Left ventricle myocardium inferior (tissue), 1 donor: ENCODE measurements at places on chromosomes 3 and 15. TPM values are rescaled to one million over a fixed set of nuclear protein-coding genes. Genes with fewer than 3 reads are reported as not detected.

The DUOXA1 gene
- total RNA-seq, result 0.30 TPM

The EHD4 gene
- 46.4 TPM for total RNA-seq

The AP3B2 gene
- 0.80 TPM for total RNA-seq

The ECE2 gene
- total RNA-seq, result not detected

The PTH1R gene
- 6.4 TPM for total RNA-seq

The HOMER2 gene
- total RNA-seq, result 48.5 TPM

GRCh38 chr15:96320703-96321638, 9.5 kb upstream of the NR2F2 start:
- peaks cover 35% of the 10 kb centered on the region for H3K4me1 ChIP-seq
- no peaks in the 10 kb centered on the region for H3K36me3 ChIP-seq
- peak overlapping the region; percentile 88 for H3K4me3 ChIP-seq
- H3K27ac ChIP-seq, result peak overlapping the region; percentile 96
- peaks cover 99% of the 10 kb centered on the region for H3K27me3 ChIP-seq

DNA sequence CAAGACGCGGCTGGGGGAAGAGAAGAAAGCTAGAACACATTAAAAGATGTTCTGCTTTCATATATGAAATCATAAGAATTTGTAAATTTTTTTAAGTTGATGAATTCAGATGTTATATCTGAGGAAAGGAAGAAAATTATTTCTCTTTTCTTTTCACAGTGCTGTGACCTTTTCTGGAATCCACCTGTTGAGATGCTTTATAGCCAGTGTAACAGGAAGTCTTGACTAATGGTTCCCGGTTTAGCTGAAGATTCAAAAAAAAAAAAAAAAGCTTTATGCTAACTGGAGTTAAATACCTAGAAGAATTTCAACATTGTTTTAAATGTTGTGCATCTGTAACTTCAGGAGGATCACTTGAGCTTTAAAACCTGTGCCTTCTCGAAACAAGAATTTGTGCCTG, 9.9 kb downstream of the GTPBP8 start:
- H3K27ac ChIP-seq, result no peak overlapping the region
- H3K4me3 ChIP-seq, result no peak overlapping the region
- peaks cover 77% of the 10 kb centered on the region for H3K36me3 ChIP-seq
- H3K27me3 ChIP-seq, result no peaks in the 10 kb centered on the region
- no peak for DNase-seq

- DNase-seq, result no peak
- H3K4me3 ChIP-seq, result no peak overlapping the region
- peaks cover 97% of the 10 kb centered on the region for H3K4me1 ChIP-seq
- H3K27me3 ChIP-seq, result no peaks in the 10 kb centered on the region
Observed at GRCh38 chr3:127717357-127718244, 44.8 kb downstream of the ABTB1 start.

DNA sequence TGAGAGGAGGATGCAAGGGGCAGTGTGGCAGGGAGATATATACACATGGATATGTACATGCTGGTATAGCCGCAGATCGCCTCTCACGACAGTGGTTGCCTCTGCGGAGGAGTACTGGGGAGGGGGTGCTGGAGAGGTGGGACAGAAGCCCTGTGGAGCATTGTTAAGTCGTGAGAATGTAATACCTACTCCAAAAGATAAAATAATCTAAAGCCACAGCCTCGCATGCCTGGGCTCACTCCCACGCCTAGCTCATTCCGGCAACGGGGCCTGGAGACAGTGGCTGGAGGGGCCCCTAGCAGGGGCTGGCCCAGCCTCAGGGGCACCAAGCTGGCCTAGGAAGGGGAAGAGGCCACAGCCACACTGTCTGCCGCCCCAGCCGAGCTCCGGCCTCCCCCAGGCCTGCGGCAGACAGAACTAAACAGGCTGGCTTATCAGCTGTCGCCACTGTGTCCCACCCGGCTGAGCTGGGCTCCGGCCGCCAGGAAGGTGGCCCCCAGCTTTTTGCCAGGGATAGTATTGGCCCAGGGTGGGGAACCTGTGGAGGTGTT, 65.1 kb upstream of the LCTL start:
- no peak overlapping the region for H3K4me3 ChIP-seq
- H3K4me1 ChIP-seq, result peaks cover 16% of the 10 kb centered on the region
- no peak for DNase-seq
- no peaks in the 10 kb centered on the region for H3K36me3 ChIP-seq

- no peaks in the 10 kb centered on the region for H3K27me3 ChIP-seq
- H3K27ac ChIP-seq, result no peak overlapping the region
- H3K36me3 ChIP-seq, result no peaks in the 10 kb centered on the region
- H3K4me1 ChIP-seq, result no peaks in the 10 kb centered on the region
- no peak overlapping the region for H3K4me3 ChIP-seq
- no peak for DNase-seq
Observed at GRCh38 chr15:97561529-97561928, 399.0 kb upstream of the ARRDC4 start.

DNA sequence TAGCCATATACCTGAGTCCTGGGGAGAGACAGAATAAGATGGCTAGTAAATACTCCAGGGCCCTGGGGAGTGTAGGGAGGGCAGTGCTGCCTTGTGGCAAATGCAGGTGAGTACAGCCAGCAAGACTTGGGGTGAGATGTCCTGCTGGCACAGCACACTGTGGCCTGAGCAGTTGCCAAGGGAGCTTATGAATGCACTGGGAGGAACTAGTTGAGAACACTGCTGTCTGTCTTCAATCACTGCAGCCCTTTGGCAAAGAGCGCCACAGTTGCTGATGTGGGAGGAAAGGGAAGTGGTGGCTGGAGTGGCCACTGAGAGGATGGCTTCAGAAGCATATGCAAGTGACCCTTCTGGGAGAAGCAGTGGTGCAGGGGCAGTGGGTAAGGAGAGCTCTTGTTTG, 264.6 kb downstream of the RORA start:
- H3K4me3 ChIP-seq, result no peak overlapping the region
- H3K27me3 ChIP-seq, result no peaks in the 10 kb centered on the region
- peaks cover 22% of the 10 kb centered on the region for H3K4me1 ChIP-seq
- no peaks in the 10 kb centered on the region for H3K36me3 ChIP-seq
- no peak for DNase-seq

DNA sequence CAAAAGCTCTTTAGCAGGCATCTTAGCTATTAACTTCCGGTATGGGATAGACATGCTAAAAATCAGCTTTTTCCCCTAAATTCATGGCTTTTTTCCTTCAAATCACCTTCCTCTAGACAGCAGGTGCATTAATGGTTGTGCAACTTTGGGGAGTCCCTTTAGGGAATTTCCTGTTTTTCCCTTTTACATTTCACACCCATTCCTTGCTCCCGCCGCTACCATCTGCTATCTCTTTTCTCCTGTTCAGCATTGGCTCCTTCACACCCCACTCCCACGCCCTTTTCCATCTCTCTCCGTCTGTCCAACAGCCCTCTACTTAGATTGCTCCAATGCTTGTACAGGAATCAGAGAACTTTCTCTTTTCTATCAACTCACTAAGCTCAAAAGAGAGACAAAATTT, 43.4 kb downstream of the FEZF2 start:
- H3K4me1 ChIP-seq, result no peaks in the 10 kb centered on the region
- no peaks in the 10 kb centered on the region for H3K36me3 ChIP-seq

DNA sequence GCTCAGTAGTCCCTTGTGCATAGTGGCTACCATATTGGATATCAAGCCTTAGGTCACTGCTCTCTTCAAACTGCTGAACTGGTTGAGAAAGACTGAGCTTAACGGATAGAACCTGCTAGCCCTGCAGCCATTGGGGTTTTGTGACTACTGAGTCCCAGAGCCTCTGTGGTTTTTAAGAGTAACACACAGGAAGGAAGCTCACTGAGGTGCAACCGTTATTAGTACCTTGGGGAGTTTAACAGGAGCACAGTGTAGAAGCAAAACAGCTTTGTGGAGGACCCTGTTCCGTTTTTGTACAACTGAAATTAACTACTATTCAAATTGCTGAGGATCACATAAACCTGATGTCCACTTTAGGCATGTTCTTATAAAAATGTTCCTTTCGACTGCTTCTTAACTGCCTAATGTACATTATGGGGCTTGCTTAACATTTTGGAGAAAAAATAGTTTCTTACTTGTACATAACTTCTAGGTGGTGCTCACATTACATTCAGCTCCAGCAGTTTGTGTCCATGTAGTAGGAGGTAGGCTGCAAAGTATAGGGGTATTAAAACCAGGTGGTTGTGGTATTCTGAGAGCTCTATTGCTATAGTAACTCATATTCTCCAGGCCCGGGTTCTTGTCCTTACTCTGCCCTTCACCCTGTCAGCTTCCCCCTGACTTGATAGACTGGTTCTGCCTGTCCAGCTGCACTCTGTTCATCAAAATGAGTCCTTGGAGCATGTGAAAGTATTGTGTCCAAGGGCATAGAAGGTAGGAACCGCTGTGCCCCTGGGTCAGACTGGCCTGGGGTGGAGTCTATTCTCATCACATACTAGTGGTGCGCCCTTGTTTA, 17.3 kb downstream of the PXK start:
- H3K27me3 ChIP-seq, result no peaks in the 10 kb centered on the region
- no peaks in the 10 kb centered on the region for H3K36me3 ChIP-seq
- no peak overlapping the region for H3K27ac ChIP-seq

- peaks cover 42% of the 10 kb centered on the region for H3K4me1 ChIP-seq
- peaks cover 34% of the 10 kb centered on the region for H3K36me3 ChIP-seq
- H3K27ac ChIP-seq, result peak overlapping the region; percentile 43
- no peaks in the 10 kb centered on the region for H3K27me3 ChIP-seq
Observed at GRCh38 chr3:124850212-124850611, 37.0 kb downstream of the ITGB5 start.

GRCh38 chr15:73296609-73297353, 72.0 kb downstream of the HCN4 start:
- H3K27me3 ChIP-seq, result no peaks in the 10 kb centered on the region
- H3K27ac ChIP-seq, result no peak overlapping the region
- no peak overlapping the region for H3K4me3 ChIP-seq
- no peaks in the 10 kb centered on the region for H3K4me1 ChIP-seq

DNA sequence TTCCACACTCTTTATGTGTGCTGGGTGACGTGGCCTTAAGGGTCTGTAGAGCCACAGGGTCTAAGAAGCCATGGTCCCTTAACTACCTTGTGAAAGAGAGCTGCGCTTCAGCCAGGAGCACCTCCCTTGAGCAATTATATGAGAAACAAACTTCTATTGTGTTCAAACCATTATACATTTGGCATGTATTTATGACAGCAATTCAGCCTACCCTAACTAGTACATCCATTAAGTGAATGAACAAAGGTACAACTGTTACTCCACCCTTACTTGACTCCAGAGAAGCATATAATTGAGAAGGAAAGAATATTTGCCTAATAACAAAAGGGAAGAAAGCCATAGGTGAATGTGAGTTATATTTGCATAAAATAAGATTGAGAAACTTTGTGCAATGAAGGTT, 69.8 kb upstream of the BOC start:
- no peaks in the 10 kb centered on the region for H3K36me3 ChIP-seq
- no peak overlapping the region for H3K4me3 ChIP-seq
- DNase-seq, result no peak
- H3K27ac ChIP-seq, result no peak overlapping the region

DNA sequence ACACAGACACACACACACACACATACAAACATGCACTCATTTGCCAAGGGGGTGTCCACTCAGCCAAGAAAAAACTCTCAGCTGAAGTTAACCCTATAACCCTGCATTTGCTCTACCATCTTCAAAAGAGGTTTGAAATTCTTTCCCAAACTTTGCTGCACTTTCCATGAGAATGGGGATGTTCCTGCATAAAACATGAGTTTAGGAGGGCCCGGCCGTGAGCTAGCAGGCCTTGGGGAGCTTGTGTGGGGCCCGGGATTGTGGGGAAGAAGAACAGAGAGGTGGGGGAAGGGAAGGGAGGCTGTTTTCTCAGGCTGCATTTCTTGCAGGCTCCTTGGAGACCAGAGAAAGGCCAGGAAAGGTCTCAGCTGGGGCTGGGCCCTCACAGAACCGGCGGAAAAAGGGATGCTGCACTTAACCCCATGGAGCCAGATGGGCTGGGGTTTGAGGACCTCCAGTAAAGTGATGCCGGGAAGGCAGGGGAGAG, 40.8 kb downstream of the SEMA5B start:
- peaks cover 44% of the 10 kb centered on the region for H3K4me1 ChIP-seq
- no peaks in the 10 kb centered on the region for H3K36me3 ChIP-seq
- no peaks in the 10 kb centered on the region for H3K27me3 ChIP-seq
- no peak for DNase-seq

DNA sequence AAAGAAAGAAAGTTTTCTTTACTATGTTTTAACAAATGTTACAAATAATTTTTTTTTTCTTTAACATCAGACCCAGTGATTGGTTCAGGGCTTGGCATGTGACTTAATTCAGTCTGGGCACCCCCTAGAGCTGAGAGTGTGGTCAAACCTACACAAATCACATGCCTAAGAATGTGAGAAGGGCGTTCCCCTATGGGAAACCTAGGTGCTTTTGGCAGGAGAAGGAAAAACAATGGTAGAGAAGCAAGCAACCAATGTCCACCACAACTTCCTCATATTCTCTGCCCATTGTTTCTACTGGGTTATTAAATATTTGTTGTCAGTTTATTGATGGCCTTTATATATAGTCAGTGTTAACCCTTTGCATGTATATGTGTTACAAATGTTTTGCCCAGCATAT, 21.4 kb upstream of the PIAS1 start:
- no peak overlapping the region for H3K4me3 ChIP-seq
- no peaks in the 10 kb centered on the region for H3K27me3 ChIP-seq
- H3K27ac ChIP-seq, result no peak overlapping the region
- peaks cover 8% of the 10 kb centered on the region for H3K4me1 ChIP-seq
- no peak for DNase-seq

DNA sequence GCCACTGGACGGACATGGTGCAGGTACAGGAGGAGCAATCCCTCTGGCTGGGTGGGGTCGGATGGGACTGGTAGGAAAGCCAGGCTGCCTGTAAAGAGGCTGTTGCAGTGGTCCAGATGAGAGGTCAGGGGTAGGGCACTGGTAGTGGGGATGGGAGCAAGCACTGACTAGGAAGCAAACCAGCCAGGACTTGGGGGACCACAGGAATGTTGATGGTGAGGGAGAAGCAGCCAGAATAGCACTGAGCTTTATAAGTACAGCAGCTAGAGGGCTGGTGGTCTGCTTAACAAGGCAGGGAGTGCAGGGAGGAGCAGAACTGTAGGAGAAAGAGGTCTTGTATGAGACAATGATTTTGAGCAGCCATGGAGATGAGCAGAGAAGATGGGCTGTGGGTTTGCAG, 38.7 kb upstream of the PTPN23 start:
- peaks cover 72% of the 10 kb centered on the region for H3K36me3 ChIP-seq
- no peak overlapping the region for H3K27ac ChIP-seq
- H3K4me1 ChIP-seq, result peaks cover 12% of the 10 kb centered on the region
- DNase-seq, result no peak

DNA sequence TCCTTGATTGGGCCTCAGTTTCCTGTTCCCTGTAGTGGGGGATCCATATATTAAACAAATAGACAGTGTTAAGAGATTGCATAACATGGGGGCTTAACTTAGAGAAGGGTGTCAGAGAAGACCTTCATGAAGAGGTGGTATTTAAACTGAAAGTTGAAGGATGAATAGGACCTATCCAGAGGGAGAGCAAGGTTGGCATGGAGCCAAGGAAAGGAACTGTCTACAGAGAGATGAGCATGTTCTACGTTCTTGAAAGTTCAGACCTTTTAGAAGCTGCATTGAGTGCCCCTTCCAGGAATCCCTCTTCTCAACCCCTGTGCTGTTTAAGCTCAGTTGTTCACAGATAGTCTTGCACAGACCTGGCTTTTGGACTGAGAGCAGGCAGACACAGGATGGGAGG, 2.4 kb downstream of the HTD2 start:
- H3K36me3 ChIP-seq, result peaks cover 42% of the 10 kb centered on the region
- H3K27ac ChIP-seq, result no peak overlapping the region
- no peaks in the 10 kb centered on the region for H3K27me3 ChIP-seq
- peaks cover 57% of the 10 kb centered on the region for H3K4me1 ChIP-seq
- peak overlapping the region; percentile 90 for H3K4me3 ChIP-seq
- DNase-seq, result no peak
